ENCODE measurements at places on chromosomes 11 and 22. TPM values are rescaled to one million over a fixed set of nuclear protein-coding genes. Genes with fewer than 3 reads are reported as not detected.

- no peak for DNase-seq
Measured at GRCh38 chr22:49920859-49921258, 2.4 kb downstream of the CRELD2 start.

DNA sequence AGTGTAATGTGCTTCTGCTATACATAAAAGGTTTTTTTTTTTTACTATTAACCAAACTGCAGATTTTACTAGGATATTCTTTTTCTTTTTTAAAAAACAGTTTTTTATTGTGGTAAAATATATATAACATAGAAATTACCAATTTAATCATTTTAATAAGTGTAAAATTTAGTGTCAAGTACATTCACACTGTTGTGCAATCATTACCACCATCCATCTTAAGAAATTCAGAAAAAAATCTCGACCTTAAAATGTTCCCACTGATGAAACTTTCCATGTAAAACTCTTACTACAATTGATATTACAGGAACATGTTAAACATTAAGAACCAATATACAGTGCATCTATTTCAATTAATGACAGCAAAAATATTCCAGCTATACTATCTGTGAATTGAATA lies 244.8 kb upstream of the FAT3 start:
- no peak for DNase-seq

DNA sequence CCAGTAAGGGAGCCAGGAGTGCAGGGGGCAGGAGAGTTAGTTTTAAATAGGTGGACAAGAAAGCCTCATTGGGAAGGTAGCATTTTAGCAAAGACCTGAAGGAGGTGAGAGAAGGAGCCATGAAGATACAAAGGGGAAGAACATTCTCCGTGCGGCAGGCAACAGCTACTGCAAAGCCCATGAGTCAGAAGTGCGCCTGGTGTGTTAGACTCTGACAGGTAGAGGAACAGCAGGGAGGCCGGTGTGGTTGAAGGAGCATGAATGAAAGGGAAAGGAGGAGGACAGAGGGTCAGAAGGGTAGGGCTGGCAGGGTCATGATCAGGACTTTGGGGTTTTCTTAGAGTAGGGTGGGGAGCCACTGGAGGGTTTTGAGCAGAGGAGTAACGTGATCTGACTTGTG lies 34.5 kb upstream of the PAMR1 start:
- no peak for DNase-seq

DNA sequence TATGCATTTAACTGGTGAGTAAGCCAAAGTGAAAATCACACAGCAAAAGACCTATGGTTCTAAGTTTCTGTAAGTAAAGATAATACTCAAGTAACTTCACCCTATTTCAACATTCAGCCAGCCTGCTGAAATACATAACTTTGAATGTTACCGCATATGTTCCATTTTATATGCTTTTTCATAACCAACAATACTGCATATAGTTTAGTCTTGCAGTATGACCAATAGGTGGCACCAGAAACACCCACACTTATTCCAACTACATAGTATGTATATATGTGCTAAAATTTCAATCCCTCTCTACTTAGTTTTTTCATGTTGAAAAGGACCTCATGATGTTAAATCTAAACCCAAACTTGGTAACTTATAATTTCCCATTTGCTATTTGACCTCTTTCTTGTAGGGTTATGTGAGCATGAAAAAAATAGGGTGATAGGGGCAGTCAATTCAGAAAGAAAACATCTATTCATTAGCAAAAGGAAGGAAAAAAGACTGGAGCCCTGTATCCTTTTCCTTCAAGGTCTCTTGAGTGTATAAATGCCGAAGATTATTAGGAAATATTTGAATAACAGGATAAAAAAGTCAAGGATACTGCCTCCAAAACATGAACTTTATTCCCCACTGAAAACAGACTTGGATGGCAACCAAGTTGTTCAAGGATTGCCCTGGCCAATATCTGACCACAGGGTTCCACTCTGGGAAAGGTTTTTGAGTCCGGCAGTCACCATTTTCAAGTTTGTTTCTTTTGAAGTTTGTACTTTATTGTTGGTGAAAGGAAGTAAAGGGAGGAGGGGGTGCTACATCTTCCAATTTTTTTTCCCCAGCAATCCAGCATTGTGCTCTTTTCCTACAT lies 23.8 kb upstream of the FZD4 start:
- peak; percentile 50 for DNase-seq

GRCh38 chr22:33529424-33530113 lies 390.7 kb downstream of the LARGE1 start:
- no peak for DNase-seq

- no peak for DNase-seq
Measured at GRCh38 chr22:40182231-40182835, 4.6 kb downstream of the TNRC6B start.

GRCh38 chr22:43094551-43094950 lies 5.4 kb upstream of the TTLL1 start:
- no peak for DNase-seq

GRCh38 chr11:116215471-116216113 lies 557.2 kb downstream of the BUD13 start:
- DNase-seq, result peak; percentile 26

GRCh38 chr11:10550503-10551289 lies 9.7 kb upstream of the RNF141 start:
- no peak for DNase-seq

DNA sequence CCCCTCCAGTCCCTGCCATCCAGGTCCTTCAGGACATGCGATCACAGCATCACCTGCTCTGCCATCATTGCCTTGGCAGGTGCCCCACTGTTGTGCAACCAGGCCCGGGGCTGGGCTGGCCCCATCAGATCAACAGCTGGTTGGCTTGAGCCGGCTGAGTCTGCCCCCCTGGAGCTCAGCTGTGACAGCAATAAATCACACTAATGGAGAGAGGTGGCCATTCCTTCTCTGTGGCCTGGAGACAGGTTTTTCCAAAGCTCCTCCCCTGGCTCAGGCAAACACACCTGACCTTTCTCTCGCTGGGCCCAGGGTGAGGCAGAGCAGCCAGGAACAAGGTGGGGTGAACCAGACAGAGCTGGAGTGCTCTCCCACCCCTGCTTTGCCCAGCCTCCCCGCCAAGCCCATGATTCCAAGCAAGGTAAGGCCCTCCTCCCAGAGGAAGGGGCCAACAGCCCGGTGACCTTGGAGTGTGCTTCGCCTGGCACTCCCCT lies 8.9 kb upstream of the FXYD2 start:
- no peak for DNase-seq

- DNase-seq, result peak; percentile 62
Measured at GRCh38 chr11:121249039-121249663, 43.4 kb upstream of the SC5D start.

DNA sequence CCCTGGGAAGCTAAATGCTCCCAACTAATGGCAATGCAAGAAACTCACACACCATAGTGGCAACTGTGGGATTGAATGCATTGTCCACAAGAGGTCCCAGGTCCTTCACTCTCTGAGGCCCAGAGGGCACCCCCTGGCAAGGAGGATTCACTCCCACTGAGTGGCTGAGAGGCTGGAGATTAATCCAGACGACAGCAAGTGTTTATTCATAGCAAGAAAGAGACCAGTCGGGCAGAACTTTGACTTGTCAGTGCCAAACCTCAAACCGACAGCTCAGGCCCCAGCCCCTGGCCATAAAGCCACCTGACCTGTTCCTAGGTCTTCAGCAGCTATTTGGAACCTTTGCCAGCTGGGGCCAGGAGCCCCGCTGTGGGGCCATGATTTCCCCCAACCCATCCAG lies 54.5 kb upstream of the MPEG1 start:
- DNase-seq, result no peak

GRCh38 chr22:39611360-39611759 lies 40.8 kb downstream of the CACNA1I start:
- no peak for DNase-seq

Gene TRIM48
- 3.0 TPM for total RNA-seq

Gene GRAMD1B
- total RNA-seq, result 721 TPM

Gene THY1
- 0.88 TPM for total RNA-seq
